Thoracic aorta (tissue), 2 donors: ENCODE measurements at places on chromosomes 13 and 19. TPM values are rescaled to one million over a fixed set of nuclear protein-coding genes. Genes with fewer than 3 reads are reported as not detected.

Gene ZNF471
- 3.9 TPM for total RNA-seq

Gene ZNF547
- total RNA-seq = 3.4 TPM

Gene RNF113B
- not detected for total RNA-seq

Gene SWSAP1
- 1.5 TPM for total RNA-seq

Gene SIGLEC14
- total RNA-seq = 4.6 TPM

Gene SSC5D
- 58.3 TPM for total RNA-seq

- no peak for DNase-seq
These were observed 23.0 kb upstream of the LAMP1 start for GRCh38 chr13:113273851-113274590.

DNA sequence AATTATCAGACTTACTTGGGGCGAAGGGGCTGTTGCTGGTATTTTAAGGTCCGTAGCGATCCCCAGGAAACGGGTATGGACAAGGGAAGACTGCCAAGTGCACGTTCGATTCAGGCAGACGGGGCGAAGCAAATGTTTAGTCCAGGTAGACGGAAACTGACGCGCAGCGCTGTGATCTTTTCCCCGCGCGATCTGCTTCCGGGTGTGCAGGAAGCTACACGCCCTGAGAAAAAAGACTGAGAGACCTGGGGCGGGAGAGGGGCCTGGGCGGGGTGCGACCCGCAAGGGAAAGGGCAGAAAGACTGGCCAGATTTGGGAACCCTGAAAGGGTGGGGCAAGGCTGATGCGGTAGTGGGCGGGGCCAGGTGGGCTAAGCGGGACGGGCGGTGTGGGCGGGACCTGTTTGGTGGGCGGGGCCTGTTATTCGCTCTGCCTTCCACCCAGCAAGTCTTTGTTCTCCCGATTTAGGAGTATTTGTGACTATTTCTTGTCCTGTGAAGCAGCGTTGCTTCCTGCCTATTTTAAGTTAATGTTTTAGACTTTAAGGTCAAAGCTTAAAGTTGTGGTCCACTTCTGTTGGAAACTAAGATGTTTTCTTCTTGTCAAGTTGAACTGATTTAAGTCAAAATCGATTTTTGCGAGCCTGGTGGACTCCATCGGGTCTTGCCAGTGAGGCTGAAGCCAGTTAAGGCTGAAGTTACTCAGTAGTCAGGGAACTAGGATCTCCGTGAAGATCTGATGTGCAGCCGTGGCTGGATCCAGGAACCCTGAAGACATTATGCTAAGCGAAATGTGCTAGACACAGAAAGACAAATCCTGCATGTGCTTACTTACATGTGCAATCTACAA is at the start of gene ZNF836:
ZNF836 (minus strand) TSS at position 301 of the 849 bp plus-strand sequence. CDS start 3,549 bp downstream, outside the sequence.
- peak; percentile 60 for DNase-seq

- DNase-seq = peak; percentile 8
These were observed at the start of gene KATNAL1 for GRCh38 chr13:30307194-30307970. TSS of gene KATNAL1 (minus strand) at chr13:30307551. CDS start at chr13:30283777, 23,774 bp downstream.

- DNase-seq = no peak
These were observed 382.8 kb upstream of the ZNF507 start for GRCh38 chr19:31962561-31962996.

DNA sequence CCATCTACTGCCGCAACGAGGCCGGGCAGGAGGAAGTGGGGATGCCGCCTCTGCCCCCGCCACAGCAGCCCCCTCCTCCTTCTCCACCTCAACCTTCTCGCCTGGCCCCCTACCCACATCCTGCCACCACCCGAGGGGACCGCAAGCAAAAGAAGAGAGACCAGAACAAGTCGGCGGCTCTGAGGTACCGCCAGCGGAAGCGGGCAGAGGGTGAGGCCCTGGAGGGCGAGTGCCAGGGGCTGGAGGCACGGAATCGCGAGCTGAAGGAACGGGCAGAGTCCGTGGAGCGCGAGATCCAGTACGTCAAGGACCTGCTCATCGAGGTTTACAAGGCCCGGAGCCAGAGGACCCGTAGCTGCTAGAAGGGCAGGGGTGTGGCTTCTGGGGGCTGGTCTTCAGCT is 3.4 kb upstream of the NUP62 start:
- DNase-seq = no peak

- DNase-seq = peak; percentile 59
These were observed 18.8 kb downstream of the CYTH2 start for GRCh38 chr19:48487948-48488347.

DNA sequence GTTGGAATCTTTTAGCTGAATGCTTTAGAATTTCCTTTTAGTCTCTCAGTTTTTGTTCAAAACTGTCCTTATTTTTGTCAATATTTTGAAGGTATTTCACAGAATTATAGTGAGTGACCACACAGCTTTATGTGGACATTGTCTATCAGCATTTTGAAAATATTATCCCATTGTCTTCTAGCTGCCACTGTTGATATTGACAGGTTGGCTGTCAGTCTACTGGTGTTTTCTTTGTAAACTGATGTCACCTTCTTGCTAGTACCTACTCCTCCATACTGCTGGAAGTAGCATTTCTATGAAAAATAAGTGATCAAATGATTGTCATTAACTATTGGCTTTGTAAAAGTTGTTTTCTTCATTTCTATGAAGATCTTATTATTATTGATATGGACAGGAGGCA is 256.8 kb downstream of the KLF12 start:
- DNase-seq = no peak

GRCh38 chr13:73943965-73944233 is 190.3 kb downstream of the KLF12 start:
- no peak for DNase-seq

DNA sequence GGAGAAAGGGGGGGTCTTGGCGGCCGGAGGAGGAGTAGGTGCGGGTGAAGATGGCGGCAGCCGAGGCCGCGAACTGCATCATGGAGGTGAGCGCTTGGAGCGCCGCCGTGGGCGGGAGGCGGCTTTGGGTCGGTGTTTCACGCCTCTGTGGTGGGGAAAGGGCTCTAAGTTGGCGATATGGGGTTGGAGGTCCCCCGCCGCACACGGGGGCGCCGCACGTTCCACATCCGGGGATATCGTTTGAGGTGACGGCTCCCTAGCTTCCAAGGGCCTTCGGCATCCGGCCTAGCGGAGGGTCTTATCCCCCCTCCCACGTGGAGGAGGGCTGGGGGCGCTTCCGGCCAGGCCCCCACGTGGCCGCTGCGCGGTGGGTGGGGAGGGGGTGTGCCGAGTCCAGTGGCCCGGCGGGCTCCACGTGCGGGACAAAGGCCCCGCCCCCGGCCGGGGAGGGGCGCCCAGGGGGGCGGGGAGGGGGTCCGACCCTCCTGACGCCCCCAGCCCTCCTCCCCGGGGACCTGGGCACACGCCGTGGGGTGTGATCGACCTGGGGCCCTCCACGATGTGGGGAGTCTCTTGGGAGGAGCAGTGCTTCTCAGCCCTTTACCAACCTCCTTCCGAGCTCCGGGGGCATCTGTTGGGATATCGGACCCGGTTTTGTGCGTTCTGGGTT is at the start of gene PRMT1:
PRMT1 (plus strand) TSS at position 41 of the 670 bp plus-strand sequence; CDS start at position 51, 10 bp downstream.
- DNase-seq = no peak

GRCh38 chr19:34172661-34173192 is 423 bp downstream of the LSM14A start:
- no peak for DNase-seq

DNA sequence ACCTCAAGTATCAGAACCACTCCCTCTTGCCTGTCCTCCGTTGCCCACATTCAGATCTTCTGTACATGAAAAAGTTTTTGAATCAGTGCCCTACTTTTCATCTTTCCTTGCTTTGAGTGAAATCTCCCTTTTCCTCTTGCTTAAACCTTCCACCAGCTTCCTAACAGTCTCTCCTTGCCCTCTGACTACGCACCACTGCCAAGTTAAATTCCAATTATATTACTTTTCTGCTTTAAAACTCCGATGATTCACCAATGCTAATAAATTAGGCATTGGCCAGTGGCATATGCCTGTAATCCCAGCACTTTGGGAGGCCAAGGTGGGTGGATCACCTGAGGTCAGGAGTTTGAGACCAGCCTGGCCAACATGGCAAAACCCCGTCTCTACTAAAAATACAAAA is 30.7 kb upstream of the RFXAP start:
- no peak for DNase-seq

DNA sequence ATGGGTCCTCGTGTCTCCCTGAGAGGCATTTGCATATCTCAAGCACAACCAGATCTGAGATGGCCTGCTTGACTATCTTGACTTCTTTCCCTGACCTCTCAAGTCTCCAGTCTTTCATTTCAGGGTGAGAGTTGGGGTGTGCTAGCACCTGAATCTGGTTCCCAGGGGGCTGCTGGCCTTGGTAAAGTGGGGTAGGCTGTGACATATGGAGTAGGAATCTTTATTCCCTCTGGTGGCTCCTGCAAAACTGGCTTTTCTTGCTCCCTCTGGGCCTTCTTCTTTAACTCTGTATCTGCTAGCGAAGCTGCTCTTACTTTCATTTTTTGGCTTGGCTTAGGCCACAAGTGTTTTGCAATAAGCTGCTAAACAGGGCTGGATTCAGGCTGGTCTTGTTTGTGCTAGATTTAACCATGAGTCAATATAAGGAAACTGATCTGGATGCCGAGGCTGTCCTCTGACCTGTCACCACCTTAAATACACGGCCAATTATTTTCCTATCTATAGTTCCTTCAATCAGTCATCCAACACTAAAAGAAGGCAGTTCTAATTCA is 42.3 kb downstream of the ZNF493 start:
- DNase-seq = no peak

DNA sequence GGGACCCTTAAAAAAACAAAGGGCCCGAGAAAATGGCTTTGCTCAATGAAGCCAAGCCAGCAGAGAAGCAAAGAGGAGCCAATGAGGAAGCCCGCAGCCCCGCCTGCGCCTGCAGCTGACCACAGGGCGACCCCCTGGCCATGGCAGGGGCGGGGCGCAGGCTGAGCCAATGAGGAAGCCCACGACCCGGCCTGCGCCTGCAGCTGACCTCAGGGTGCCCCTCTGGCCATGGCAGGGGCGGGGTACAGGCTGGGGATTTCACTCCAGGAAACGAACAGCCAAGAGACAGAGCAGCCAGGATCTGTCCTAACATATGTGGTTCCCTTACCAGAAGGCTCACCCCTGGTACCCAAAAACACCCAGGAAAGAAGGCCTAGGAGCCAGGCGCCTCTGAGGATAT is 101.4 kb downstream of the STK24 start:
- DNase-seq = no peak

GRCh38 chr13:99389520-99390304 is 82.5 kb upstream of the GPR183 start:
- no peak for DNase-seq

GRCh38 chr13:51797664-51798488 is 6.1 kb downstream of the DHRS12 start:
- DNase-seq = no peak

GRCh38 chr13:72959643-72960042 is 99.2 kb upstream of the KLF5 start:
- DNase-seq = no peak
